ENCODE measurements at places on chromosomes 7 and 10. TPM values are rescaled to one million over a fixed set of nuclear protein-coding genes. Genes with fewer than 3 reads are reported as not detected.

GRCh38 chr7:49530481-49530880 lies 243.0 kb upstream of the VWC2 start:
- no peak for DNase-seq

DNA sequence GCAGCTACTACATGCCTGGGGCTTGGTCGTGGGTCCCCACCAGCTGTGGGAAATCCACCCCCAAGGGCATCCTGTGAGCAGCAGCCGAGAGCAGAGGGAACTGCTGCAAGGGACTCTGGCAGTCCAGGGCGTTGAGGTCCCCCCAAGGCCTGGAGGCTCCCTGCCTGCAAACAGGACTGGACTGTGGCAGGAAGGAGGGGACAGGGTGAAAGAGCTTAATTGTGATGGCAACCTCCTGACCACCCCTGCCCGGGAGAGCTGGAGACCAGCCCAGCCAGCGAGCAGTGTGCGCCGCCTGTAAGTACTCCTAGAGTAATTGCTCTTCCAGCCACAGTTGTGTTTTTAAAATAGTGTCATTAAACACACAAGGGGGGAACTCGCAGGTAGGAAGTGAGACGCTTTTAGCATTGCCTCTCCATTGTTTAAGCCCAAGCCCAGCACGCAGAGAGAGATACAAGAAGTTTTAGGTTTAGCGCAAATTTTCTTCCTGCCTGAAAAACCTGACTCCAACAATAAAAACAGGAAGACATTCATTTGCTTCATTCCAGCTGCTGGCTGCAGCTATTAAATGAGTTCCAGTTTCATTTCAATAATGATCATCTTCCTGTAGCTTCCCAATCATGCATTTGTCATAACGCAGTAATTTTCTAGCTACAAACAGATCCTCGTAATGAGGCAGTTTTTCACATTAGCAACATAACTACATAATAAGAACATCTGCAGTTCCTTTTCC lies 111.1 kb downstream of the EBF3 start:
- DNase-seq = no peak

- no peak for DNase-seq
Measured at GRCh38 chr7:138982204-138982623, 1.0 kb upstream of the KIAA1549 start.

- no peak for DNase-seq
Measured at GRCh38 chr7:129680400-129680799, 68.9 kb downstream of the NRF1 start.

The FGL2 gene
- total RNA-seq = 10.9 TPM

- DNase-seq = peak; percentile 24
Measured at GRCh38 chr7:155973451-155973997, 161.3 kb upstream of the SHH start.

The ZNF503 gene
- 25.2 TPM for total RNA-seq

- DNase-seq = no peak
Measured at GRCh38 chr7:112699725-112700513, 90.3 kb downstream of the TMEM168 start.

DNA sequence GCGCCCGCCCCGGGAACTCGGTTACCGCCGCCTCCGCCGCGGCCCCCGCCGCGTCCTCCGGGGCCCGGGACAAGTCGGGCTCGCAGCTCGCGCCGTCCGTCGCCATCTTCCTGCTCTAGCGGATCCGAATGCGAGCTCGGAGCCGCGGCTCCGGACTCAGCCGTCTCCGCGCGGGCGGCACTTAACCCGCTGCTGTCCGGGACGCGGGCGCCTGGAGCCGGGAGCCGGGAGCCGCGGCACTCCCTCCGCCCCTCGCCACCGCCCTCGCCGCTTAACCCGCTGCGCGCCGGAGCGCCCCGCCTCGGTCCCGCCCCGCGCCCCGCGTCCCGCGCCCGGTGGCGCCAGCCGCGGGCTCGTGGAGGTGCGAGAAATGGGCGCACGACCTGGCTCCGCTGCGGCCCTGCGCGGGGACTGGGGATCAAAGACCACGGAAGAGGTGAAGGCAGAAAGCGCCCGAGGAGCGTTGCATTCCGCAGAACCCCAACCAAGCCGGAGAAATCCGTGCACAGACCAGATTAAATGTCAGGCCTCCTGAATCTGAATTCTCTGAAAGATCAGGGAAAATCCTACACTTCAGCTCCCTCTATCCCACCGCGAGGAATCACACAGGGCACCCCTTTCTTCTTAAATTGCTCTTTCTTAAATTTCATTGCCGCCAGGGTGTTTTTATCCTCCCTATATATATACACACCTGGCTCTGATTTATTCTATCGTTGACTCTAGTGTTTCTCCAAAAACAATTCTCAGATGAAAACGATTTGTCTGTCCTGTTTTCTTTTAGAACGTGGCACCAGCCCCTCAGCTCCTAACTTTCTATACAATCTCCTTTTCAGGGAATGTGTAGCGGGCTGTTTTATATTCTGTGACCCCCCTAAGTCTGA lies at the start of gene CTTNBP2:
Gene CTTNBP2 (minus strand): TSS at position 132 of the 881 bp plus-strand sequence. CDS start 26 bp downstream, at position 106.
- peak; percentile 48 for DNase-seq

DNA sequence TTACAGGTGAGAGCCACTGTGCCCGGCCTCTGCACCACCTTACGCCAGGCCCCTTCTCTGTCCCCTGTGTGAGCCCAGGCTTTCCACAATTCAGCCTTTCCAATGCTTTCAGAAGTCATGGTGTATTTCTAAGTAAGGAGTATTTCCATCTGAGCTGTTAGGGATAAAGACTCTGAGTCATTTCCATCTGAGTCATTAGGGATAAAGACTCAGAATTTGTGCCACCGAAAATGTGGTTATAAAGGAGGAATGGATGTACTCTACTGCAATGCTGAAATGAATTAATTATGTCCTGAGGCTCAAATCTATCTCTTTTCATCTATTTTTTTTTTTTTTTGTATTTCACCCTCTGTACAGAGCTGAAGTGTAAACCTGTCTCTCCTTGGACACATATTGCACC lies 84.0 kb downstream of the GATA3 start:
- no peak for DNase-seq
